ENCODE measurements at places on chromosomes 5 and 9.
A peak's percentile ranks its signal among the peaks of the same experiment; 100 is the strongest.

- DNase-seq: no peak
Observed at GRCh38 chr9:23743036-23743435, 83.0 kb downstream of the ELAVL2 start.

DNA sequence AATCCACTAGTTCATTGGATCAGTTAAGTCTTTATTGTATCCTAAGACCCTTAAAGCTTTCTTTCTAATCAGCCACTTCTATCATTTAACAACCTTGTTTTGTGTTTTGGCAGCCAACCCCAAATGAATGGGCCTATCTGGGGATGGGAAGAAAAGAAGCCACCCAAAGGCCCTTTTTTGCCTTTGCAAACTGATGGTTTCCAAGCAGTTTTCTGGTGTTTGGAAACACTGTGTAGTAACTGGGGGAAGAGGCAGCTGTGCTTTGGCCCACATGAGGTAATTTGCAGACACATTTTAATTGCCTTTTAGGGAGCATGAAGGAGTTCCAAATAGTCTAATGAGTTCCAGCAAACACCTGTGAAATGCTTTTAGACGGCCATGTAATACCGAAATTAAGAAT lies 1751.3 kb upstream of the WWC1 start:
- DNase-seq: no peak

- no peak for DNase-seq
Observed at GRCh38 chr9:97628668-97629067, 4.5 kb downstream of the TSTD2 start.

GRCh38 chr9:121974421-121974820 lies 118.7 kb downstream of the TTLL11 start:
- DNase-seq: no peak

DNA sequence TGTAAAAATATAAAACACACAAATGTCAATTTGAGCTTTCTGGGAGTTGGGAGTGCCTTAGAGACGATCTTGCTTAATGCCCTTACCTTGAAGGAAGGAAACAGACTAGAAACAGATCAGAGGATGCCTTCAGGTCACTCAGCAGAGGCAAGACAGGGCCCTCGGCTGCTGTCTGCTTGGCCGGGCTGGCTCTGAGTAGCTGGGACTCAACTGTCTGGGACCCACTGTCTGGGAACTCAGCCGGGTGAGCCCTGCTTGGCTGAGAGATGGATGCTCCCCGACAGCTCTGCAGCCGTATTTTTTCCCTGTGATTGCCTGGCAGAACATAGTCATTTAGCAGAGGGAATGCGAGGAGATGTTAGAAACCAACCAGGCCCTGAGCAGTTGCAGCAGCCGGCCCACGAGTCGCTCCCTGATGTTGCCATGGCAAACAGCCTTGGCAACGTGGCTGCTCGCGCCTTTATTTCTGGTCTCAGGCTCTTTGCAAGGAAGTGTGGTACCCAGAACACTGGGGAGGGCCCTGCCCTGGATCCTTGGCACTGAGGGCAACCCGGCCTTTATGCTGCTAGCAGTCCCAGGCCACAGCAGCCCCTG lies 10.9 kb downstream of the PPARGC1B start:
- no peak for DNase-seq

DNA sequence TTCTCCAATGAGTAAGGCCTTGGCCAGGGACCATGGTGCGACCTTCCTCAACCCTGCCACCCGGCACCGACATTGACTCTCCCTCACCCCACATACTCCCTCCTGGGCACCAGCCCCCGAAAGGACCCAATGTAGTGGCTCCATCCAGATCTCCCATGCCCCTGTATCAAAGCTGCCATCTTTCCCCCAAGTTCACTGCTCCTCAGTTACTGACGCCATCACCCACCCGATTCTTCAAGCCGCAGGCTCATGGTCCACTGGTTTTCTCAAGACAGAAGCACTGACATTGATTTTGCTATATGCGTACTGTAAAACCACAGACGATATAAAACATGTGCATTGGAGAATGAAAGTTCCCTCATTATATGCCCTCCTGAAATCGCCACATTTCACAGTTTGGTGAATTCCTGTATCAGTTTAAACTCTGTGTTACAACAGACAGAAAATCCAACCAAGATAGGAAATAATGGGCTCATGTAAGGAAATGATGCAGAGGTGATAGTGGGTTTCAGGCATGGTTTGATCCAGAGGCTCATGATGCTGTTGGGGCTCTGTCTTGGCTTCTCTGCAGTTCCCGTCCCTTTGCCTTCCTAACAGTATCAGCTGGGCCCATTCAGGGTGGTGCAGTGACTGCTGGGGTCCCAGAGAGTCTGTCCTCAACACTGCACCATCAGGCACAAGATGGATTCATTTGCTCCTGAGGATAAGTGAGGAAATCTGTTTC lies 207.3 kb upstream of the IER5L start:
- no peak for DNase-seq

GRCh38 chr5:76007904-76008303 lies 75.3 kb upstream of the SV2C start:
- no peak for DNase-seq

GRCh38 chr9:110606179-110606790 lies 26.7 kb upstream of the SVEP1 start:
- DNase-seq: no peak

DNA sequence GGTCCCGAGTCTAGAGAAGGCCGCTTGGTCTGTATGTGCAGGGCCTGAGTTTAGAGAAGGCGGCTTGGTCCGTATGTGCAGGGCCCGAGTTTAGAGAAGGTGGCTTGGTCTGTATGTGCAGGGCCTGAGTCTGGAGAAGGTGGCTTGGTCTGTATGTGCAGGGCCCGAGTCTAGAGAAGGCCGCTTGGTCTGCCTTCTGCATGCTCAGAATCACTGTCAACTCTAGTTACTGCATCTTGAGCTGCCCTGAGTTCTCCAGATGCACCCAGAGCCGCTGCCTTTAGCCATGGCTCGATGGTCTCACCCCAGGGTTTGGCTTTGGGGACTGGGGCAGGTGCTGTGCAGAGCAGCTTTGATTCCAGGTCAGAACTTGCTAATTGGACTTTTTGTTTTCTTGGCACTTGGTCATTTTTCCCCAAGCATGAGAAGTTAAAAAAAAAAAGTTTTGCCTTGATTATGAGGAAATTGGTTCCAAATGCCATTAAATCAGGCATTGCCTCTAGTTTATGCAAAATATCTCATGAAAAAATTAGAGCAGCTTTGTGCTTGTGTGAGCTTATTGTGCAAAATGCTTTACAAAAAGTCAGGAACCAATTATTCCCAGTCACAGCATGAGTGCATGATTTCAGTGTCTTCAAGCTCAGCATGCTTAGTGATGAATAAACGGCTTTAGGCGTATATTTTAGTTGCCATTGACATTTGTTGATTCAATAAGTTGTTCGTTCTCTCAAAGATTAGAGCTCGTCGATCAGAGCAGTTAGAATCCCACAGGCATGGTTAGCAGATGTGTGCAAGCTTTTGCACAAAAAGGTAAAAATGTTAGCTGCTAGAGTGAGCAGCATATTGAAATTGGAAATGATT lies 25.4 kb upstream of the EXOC3 start:
- no peak for DNase-seq

DNA sequence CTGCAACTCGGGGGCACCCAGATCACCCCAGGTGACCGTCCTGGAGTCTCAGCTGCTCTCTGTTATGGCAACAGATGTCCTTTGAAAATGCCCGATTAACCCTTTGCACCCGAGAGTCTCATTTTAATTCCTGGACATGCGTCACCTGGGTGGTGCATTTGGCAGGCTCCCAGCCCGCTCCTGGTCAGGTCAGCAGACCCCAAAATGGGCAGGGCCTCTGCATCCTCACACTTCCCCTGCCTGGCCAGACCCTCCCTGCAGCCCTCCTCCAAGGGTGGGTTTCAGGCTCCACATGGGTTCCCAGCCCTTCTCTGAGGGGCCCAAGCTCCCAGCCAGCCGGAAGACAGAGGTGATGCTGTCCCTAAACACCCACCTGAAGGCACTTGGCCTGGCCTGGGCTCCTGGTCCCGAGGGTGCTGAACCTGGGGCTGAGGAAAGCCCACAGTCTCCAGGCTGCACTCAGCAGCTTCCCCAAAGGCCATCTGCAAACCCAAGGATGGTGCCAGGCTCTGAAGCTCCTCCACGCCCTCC lies 69.4 kb downstream of the PSMB7 start:
- no peak for DNase-seq

- no peak for DNase-seq
Observed at GRCh38 chr9:91033797-91034196, 232.2 kb downstream of the SYK start.

- DNase-seq: no peak
Observed at GRCh38 chr5:174623018-174623417, 101.4 kb upstream of the MSX2 start.

GRCh38 chr9:69971643-69972449 lies 71.8 kb upstream of the MAMDC2 start:
- peak; percentile 23 for DNase-seq

GRCh38 chr5:178325679-178326373 lies 93.2 kb upstream of the PHYKPL start:
- DNase-seq: no peak

DNA sequence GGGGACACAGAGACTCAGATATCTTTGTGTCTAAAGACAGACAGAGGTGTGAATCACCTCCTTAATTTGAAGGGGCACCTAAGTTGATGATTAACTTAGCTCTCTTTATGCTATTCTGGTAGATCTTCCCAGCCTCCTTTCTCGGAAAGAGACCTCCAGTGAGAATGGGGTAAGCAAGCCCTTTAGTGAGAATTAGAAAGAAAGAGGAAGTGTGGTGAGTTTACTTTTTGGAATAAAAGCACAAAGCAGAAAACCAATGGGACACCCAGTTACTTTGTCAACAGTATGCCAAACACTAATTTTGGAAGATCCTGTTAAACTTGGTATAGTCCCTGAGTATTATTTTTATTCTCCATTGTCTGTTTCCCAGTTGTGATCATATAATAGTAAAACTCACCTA lies 302.8 kb upstream of the RASA1 start:
- no peak for DNase-seq

- DNase-seq: no peak
Observed at GRCh38 chr9:96050861-96051155, 175.3 kb downstream of the ERCC6L2 start.

DNA sequence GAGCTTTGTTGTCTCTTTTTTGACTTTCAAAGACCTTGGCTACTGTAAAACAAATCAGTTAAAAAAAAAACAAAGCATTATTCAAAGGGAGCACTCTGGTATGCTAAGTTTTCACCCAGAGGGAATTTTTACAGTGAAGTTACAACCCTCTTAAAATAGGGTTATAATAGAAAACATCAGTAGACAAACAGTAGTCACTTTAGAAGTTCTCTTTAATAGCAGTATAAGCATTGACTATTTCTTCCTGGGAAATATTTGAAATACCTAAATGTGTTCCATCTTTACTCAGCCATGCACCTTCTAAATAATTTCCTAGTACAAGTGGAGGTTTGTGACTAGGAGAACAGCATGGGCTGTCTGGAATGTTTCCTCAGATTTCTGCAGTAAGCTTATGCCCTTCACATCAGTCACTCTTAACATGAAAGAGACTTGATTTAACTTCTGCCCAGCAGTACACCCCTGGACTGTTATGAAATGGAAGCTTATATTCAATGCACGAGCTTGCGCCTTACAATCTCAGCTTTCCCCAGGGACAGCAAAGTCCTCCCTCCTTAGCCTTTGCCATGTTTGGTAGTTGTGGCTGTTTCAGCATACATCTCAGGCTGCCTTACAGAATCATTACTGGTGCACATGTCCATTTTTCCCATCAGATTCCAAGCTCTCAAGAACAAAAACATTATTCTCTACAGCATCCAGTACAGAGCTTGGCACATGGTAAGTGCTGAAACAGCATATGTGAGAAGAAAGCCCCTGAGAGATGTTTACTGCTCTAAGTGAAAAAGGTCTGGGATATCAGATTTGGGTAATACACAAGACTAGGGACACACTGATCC lies 191.5 kb downstream of the ZNF608 start:
- no peak for DNase-seq

- no peak for DNase-seq
Observed at GRCh38 chr5:175663186-175664184, 5.6 kb downstream of the HRH2 start.

DNA sequence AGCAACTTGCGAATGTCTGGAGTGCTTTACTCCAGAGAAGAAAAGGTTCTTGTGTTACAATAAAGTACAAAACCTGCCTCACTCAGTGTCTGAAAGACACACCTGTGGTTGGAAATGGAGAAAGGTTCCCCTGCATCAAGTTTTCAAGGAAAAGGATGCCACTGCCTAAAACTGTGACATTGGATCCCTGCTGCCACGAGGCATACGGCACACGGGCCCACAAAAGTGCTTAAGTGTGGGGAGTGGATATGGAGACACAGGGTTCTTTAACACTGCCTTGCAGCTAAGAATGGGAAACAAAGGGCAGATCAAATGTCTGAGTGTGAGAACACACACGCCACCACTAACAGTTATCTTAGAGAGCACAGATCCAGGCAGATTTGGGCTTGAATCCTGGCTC lies 75.0 kb downstream of the NIPSNAP3B start:
- no peak for DNase-seq

DNA sequence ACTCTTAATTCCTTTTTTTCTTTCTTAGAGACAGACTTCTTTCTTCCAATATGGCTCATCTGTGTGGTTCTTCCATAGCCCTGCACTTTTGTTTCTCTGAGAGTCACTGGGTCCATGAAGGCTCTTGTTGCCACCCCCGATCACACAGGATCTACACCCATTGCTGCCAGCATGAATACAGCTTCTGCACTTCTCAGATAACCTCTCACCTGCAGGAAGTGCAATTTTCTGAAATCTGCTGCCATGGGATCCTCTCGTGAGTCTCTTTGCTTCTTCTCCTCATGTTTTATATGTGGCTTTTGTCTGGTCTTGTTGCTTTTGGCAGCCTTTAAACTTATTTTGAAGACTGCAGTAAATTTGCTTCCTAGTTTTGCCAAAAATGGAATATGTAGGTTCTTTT lies 171.2 kb downstream of the TMEM167A start:
- DNase-seq: no peak

- no peak for DNase-seq
Observed at GRCh38 chr9:36844961-36845360, 189.1 kb downstream of the PAX5 start.

DNA sequence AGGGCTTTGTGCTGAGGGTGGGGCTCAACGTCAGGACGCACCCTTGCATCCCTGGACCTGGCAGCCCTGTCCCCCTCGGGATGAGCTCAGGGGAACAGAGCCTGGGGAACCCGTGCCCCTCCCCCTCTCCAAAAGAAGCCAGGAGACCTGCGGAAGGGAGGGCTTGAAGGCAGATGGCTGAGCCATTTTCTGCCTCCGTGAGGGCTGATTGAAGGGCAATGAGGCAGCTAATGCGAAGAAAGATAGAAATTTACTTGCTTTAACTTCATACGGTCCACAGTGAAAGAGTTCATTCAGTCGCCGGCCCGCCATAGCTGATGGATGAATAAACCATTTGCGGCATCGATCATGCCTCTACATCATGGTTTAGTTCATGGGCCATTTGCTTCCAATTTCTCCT lies 28.8 kb downstream of the ASS1 start:
- no peak for DNase-seq

All from amniotic stem cell (primary cell).